Stomach (tissue), 19 donors: ENCODE measurements at places on chromosomes 2 and 18. TPM values are rescaled to one million over a fixed set of nuclear protein-coding genes. Genes with fewer than 3 reads are reported as not detected.

The XDH gene
- 3.6 TPM for total RNA-seq

The CROCC2 gene
- not detected for total RNA-seq

DNA sequence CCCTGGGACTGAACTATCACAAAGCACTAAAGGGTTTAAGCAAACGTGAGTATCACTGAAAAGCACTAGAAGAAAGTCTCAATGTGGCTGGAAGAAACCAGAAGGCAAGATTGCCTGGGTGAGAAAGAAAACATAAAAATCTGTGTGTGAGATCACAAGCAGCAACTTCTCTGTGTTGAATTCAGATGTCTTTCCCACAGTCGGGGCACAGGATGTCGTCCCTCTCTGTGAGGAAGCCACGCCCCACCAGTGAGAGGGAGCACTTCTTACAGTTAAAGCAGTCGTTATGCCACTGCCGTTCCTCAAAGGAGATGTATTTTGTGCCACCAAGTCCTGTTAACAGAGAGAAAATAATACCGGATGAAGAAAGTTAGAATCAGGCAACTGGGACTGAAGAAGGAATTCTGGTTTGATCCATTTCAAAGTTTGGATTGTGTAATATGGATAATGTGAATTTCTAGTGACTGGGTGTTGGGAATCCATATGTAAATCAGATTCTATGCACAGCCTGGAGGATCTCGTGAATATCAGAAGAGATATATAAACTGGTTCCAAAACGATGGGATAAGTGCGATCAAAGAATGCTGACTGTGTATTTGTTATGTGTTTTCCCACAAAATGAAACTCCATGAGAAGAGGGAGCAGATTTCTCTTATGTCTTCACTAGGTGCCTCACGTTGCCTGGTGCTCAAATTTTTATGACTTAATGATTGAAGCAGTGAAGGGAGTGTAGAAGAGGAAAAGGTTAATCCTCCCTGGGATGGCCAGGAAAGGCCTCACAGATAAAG is 24.0 kb downstream of the C2orf49 start:
- H3K27me3 ChIP-seq: no peaks in the 10 kb centered on the region
- H3K4me1 ChIP-seq: peaks cover 4% of the 10 kb centered on the region
- H3K36me3 ChIP-seq: peaks cover 98% of the 10 kb centered on the region
- H3K4me3 ChIP-seq: no peak overlapping the region

The ACVR1C gene
- 1.2 TPM for total RNA-seq

DNA sequence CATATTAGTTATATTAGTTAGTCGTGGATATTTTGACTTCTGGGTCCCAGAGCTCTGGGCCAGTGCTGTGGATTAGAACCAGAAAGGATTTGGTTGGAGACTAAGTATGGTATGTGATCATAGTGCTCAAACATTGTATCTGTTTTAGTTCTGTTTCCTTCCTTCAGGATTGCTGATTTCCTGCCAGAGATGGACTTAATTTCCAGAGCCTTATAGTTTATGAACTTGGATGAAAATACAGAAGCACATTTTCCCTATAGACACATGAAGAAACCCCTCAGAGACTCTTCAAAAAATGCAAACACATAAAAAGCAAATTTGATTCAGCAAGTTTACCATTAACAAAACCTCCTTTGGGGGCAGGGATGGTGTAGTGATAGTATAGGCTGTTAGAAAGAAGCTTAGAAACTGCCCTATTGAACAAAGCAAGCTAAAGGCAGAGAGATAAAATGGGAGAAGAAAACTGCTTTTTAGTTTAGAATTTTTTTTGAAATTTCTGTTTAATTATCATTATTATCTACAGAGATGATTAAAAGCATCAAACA is 88.7 kb upstream of the EFEMP1 start:
- H3K27me3 ChIP-seq: no peaks in the 10 kb centered on the region
- peak; percentile 23 for DNase-seq
- no peaks in the 10 kb centered on the region for H3K4me1 ChIP-seq
- no peaks in the 10 kb centered on the region for H3K36me3 ChIP-seq

The OTOF gene
- total RNA-seq: not detected

DNA sequence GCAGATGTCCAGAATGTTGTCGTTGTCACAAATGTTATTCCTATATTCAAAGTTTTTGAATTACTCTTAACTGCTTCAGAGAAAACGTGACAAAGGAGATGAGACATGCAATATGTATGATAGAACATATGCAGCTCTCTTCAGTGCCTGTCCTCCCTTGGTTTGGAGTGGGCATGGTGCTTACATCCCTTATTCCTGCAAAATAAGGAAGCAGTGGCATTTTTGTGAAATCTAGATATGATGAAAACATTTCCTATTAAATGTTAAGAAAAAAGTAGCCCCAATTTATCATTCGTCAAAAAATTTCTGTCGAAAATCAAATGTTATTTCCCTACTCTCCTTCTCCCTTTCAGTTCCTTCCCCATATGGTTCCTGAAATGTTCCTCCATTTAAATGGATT is 457.5 kb upstream of the FANCL start:
- H3K27me3 ChIP-seq: no peaks in the 10 kb centered on the region
- H3K36me3 ChIP-seq: no peaks in the 10 kb centered on the region
- H3K27ac ChIP-seq: no peak overlapping the region
- H3K4me3 ChIP-seq: no peak overlapping the region

- no peak for DNase-seq
- no peak overlapping the region for H3K4me3 ChIP-seq
- H3K27ac ChIP-seq: no peak overlapping the region
Observed at GRCh38 chr2:209685340-209685739, 86.3 kb upstream of the UNC80 start.

The STEAP3 gene
- 45.1 TPM for total RNA-seq

DNA sequence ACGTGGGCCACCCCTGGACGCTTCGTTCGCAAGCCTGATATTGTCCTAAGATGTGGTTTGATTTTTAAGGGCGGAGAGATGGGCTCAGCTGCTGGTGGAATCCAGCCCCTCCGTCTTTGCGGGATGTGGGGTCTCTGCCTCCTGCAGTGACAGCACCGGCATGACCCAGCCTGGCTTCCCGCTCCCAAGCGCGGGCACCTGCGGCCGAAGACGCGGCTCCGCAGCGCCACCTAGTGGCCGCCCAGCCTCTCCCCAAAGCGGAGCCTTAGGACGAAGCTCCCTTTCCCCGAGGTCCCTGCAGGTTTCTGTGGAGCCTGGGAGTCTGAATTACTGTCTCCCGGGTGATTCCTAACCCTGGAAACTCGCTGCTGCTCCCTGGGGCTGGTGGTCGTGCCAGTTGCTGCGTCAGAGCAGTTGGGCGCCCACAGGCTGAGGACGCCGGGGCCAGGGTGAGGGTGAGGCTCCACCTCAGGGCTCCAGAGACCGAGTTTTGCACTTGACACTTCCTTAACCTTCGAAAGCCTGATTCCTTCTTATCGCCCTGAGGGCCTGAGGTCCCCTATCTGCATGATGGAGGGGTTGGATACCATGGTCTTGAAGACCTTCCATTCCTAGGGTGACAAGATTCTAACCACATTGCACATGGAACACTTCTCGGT is 137.5 kb downstream of the TPO start:
- DNase-seq: peak; percentile 84
- no peaks in the 10 kb centered on the region for H3K36me3 ChIP-seq
- H3K27me3 ChIP-seq: no peaks in the 10 kb centered on the region
- peaks cover 13% of the 10 kb centered on the region for H3K4me1 ChIP-seq
- no peak overlapping the region for H3K4me3 ChIP-seq

The PKDCC gene
- total RNA-seq: 66.8 TPM

DNA sequence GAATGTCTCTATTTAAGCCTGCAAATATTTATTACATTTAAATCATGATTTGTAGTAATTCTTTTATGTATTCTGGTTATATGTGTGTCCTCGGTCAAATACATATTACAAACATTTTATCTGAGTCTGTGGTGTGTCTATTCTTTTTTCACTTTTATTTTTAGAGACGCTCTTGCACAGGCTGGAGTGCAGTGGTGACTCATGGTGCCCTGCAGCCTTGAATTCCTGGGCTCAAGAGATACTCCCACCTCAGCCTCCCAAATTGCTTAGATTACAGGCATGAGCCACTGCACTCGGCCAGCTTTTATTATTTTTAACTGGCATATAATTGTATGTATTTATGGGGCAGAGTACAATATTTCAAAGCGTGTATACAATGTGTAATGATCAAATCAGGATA is 47.5 kb downstream of the ARID5A start:
- DNase-seq: no peak
- no peaks in the 10 kb centered on the region for H3K4me1 ChIP-seq
- H3K36me3 ChIP-seq: peaks cover 8% of the 10 kb centered on the region
- H3K27me3 ChIP-seq: no peaks in the 10 kb centered on the region

The CD226 gene
- total RNA-seq: 10.5 TPM

DNA sequence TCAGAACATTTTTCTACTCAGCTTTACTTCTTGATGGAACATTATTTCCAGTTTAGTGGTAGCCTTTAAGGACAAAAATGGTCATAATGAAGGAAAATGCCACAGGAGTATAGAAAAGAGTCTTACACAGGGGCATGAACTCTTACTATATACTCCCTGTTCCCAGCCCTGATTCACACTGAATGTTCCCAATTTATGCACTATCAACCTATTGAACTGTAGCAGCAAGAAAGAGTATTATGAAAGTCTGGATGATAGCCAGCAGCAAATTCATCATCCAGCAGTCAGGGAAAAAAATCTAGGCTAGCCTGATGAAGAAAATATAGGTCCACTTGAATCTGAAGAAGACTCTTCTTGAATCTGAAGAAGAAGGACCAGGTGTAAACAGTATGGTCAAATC is 1170.3 kb upstream of the CHAC2 start:
- H3K27ac ChIP-seq: no peak overlapping the region
- H3K4me3 ChIP-seq: no peak overlapping the region
- H3K36me3 ChIP-seq: no peaks in the 10 kb centered on the region
- H3K27me3 ChIP-seq: no peaks in the 10 kb centered on the region

The CREG2 gene
- not detected for total RNA-seq

The ATL2 gene
- 102 TPM for total RNA-seq

DNA sequence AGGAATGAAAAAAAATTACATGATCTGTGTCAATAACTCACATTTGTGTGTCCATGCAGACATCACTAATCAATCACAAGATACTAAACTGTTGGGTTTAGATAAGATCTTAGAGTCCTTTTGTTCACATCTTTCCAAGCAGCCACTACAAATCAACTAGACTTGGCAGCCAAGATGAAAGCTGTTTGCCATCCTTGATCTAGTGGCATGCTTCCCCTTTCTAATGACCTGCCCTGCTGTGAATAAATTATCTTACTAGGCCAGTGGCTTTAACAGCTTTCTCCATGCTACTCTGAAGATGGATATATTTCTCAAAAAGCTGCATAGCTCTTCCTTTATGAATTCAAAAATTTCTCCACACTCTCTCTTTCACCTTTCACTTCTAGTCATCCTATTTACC is 1338.0 kb upstream of the ACVR2A start:
- no peak overlapping the region for H3K27ac ChIP-seq
- H3K4me3 ChIP-seq: no peak overlapping the region
- no peaks in the 10 kb centered on the region for H3K27me3 ChIP-seq
- H3K4me1 ChIP-seq: no peaks in the 10 kb centered on the region
- DNase-seq: no peak

DNA sequence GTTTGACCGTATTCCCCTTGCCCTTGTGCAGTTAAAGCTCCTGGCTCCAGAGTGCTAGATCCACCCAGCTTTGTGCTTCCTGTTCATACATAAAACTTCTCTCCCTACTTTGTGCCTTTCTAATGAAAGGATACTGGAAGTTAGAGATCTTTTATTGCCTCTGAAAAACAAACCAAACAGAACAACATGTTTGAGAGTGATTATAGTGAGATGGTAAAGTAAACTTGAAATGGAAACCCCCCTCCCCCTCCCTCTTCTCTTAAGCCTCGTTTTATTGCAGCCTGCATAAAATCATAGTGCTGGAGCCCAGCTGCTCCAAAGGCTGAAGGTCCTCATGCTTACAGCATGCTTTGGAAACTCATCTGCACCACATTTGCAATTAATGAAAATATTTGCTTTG is 125.1 kb downstream of the TANC1 start:
- H3K4me1 ChIP-seq: peaks cover 74% of the 10 kb centered on the region
- H3K27ac ChIP-seq: peak overlapping the region; percentile 80
- no peaks in the 10 kb centered on the region for H3K27me3 ChIP-seq

The DOCK10 gene
- total RNA-seq: 29.2 TPM

DNA sequence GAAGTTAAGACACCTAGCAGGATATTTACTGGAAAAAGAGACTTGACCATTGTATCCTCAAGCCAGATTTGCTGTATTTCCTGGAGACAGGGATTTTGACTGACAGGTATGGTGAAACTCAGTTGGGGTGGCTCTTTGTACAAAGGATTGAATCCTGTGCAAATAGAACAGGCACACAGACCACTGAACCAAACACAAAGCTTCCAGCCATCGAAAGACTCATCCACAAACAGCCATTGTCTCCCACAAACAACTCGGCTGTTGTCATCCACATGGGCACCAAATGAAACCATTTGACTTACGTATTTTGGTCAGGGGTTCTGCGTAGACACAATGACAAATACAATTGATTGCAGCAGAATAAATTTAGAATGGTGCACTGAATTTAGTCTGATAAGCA is 15.9 kb downstream of the RNF152 start:
- H3K4me1 ChIP-seq: no peaks in the 10 kb centered on the region
- DNase-seq: no peak
- no peak overlapping the region for H3K4me3 ChIP-seq
- no peak overlapping the region for H3K27ac ChIP-seq
- H3K36me3 ChIP-seq: peaks cover 7% of the 10 kb centered on the region
- no peaks in the 10 kb centered on the region for H3K27me3 ChIP-seq

- no peak for DNase-seq
- H3K27ac ChIP-seq: no peak overlapping the region
- no peak overlapping the region for H3K4me3 ChIP-seq
- H3K36me3 ChIP-seq: no peaks in the 10 kb centered on the region
- no peaks in the 10 kb centered on the region for H3K27me3 ChIP-seq
- no peaks in the 10 kb centered on the region for H3K4me1 ChIP-seq
Observed at GRCh38 chr2:111199840-111200239, 79.1 kb downstream of the BCL2L11 start.

DNA sequence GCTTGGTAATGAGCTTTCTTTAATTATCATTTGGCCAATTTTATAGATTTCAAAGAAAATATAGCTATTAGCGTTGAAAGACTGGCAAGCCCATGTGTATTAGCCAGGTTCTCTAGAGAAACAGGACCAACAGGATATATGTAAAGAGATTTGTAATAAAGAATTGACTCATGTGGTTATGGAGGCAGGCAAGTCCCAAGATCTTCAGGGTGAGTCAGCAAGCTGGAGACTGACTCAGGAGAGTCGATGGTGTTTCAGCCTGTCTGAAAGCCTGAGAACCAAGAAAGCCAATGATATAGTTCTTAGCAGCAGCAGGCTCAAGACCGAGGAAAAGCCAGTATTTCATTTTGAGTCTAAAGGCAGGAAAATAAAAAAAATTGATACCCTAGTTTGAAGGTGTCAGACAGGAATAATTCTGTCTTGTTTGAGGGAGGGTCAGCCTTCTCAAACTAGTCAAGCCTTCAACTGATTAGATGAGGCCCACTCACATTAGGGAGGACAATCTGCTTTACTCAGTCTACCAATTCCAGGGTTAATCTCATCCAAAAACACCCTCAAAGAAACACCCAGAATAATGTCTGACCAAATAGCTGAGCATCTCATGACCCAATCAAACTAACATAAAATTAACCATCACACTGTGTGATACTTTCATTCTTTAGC is 78.3 kb upstream of the CRIM1 start:
- no peaks in the 10 kb centered on the region for H3K27me3 ChIP-seq
- H3K36me3 ChIP-seq: no peaks in the 10 kb centered on the region
- H3K4me1 ChIP-seq: no peaks in the 10 kb centered on the region
- no peak overlapping the region for H3K4me3 ChIP-seq
- no peak for DNase-seq

The AGXT gene
- not detected for total RNA-seq
